ENCODE measurements at places on chromosomes 11 and 22.

GRCh38 chr11:27444801-27445215 lies 27.8 kb downstream of the LGR4 start:
- no peak for DNase-seq

- no peak for DNase-seq
Measured at GRCh38 chr11:69611548-69612526, 29.1 kb upstream of the CCND1 start.

DNA sequence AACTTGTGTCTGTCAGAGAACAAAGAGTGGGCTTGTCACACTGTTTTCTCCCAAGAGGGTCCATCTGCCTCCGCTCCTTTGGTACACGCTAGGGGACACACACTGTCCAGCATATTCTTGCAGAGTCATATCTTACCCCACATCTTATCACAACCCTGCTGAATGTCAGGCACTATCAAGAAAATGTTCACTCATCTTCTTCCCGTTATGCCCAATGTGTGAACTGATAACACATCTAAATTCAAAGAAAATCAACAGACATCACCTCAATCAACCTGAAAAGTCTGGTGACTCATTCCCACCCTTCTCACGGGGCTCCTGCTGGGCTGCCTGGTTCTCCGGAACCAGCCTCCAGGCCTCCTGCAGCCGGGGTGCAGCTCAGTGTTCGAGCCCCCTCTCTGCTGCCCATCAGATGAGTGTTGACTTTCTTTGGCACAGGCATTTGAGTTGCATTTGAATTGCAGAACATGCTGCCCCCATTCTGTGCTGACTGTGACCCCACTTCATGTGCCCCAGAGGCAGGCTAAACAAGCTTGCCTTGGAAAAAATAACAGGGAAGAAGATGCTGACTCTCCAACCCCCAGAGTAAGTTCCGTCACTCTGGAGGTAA lies 19.4 kb downstream of the GRAP2 start:
- peak; percentile 96 for DNase-seq

GRCh38 chr11:82830746-82831145 lies 69.5 kb downstream of the PRCP start:
- DNase-seq, result no peak

- DNase-seq, result no peak
Measured at GRCh38 chr11:71112990-71113389, 139.4 kb downstream of the SHANK2 start.

GRCh38 chr11:7787239-7787638 lies 9.5 kb downstream of the OR5P2 start:
- DNase-seq, result no peak

DNA sequence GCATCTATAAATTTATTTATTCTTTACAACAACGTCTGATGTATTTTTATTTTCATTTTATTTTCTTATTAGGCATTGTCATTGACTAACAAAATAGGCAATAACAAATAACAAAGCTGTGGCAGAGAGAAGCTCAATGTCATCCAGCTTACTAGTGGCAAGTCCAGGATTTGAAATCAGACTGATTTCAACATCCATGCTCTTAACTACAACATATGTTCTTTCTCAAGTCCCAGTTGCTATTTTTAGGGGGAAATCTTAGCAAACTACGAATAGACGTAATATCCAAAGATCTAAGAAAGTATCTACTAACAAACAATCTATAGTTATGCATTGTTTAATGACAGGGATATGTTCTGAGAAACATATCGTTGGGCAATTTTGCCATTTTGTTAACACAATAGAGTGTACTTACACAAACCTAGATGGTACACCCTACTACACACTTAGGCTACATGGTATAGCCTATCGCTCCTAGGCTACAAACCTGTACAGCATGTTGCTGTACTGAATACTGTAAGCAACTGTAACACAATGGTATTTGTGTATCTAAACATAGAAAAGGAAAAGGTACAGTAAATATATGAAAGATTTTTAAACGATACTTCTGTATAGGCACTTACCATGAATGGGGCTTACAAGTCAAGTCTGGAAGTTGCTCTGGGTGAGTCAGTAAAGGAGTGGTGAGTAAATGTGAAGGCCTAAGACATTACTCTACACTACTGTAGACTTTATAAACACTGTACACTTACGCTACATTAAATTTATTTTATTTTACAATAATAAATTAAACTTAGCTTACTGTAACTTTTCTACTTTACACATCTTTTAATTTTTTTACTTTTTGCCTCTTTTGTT lies 151.3 kb downstream of the DLG2 start:
- DNase-seq, result no peak

GRCh38 chr11:32935462-32936029 lies 42.9 kb downstream of the QSER1 start:
- peak; percentile 21 for DNase-seq

DNA sequence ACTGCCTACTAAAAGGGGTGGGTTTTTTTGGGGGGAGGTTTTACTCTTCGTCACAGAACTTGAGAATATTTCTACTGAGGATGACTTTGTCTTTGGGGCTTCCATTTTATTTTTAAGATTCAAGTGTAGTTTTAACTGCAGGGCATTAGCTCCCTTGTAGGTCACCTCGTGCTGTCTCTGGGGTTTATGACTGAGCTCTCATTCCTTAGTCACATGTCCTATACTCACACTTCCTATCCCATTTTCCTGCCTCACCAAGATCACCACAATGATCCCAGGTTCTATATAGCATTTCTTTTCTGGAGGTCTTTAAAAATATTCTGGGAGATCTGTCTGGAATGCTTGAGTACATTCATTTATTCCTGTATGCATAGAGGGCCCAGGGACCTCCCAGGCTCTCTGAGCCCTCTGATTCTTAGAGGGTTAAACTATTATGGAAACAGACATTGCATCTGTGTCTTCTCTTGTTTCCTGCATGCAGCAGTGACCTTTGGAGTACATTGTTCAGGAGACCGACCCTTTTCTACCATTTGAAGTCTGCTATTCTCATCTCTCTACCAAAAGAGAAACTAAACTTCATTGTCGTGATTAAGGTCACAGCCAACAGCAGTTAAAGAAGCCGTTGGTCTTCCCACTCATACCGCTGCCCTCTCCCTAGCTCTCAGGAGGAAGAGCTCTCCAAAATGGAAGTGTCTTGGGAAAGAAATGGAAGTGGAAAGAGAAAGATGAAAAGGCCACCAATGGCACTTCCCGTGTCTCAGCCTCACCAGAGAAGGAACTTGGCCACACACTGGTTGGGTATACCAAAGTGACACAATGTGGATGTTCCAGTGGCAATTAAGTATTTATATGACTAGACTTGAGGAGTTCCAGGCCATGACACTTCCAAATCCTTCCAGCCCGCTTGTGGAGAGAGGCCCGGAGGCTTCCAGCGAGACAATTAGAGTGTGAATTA lies 77.5 kb downstream of the ZBTB16 start:
- DNase-seq, result no peak

- DNase-seq, result no peak
Measured at GRCh38 chr22:47444746-47445065, 682.3 kb downstream of the TBC1D22A start.

DNA sequence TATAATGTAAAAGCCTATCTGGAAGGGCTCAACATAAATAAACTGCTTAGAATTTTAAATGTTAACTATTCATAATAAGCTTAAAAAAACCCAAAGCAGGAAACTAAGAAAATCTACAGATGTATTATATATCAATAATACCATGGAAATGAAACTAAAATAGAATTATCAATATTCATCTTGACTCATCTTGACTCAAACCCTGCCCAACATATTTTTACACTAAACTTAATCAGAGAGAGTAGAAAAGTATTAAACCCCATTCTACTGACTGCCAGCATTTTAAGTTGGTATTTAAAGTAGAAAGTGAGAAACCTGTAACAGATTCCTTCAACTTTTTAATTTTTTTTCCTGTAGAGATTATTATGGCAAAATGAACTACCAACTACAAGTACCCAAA lies 149.2 kb downstream of the ENTHD1 start:
- DNase-seq, result no peak

DNA sequence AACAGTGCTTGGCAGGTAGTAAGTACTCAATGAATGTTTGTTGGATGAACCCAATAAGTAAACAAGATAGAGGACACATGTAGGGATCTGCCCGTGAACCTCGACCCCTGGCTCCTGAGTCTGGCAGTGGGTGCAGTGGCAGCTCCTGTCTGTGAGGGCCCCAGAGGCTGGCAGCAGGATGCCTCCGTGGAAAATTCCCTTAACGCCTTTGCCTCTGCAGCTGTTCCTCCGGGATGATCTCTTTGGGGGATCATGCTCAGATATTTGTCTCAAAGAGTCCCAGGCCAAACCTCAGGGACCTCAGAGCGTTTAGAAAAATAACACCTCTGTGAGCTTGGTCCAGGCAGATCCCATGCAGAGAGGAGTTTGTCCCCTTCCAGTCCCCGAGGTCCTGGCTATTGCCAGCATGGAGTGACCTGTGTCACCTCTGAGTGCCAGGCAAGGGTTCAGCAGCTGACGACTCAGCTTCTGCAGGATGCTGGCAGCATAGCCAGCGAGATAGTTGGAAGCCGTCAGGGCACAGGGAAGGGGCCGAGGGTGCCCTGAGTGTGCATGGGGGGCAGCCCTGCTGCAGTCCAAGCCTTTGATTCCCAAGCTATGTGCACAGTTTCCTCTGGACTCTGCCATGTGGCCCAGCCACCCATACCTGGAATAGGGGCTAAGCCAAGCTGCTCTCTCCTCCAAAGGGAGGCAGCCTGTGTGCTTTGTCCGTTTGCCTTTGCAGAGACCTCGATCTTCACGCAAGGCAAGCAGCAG lies 613 bp upstream of the MCHR1 start:
- DNase-seq, result no peak

DNA sequence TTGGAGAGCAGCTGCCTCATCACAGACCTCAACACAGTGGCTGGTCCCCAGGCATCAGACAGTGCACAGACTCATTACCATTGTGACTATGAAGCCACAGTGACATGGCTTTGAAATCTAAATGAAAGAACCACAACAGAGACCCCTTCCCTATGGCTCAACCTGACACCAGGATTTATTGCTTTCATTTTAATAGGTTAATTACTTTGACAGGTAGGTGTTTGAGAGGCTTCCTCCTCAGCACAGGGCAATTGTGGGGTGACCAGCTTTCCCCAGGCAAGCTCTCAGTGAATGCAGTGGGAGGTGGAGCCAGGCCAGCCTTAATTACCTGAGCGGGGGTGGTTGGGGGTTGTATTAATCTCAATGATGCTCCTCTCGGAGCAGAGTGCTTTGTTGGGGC lies 102.3 kb downstream of the CHST1 start:
- no peak for DNase-seq

DNA sequence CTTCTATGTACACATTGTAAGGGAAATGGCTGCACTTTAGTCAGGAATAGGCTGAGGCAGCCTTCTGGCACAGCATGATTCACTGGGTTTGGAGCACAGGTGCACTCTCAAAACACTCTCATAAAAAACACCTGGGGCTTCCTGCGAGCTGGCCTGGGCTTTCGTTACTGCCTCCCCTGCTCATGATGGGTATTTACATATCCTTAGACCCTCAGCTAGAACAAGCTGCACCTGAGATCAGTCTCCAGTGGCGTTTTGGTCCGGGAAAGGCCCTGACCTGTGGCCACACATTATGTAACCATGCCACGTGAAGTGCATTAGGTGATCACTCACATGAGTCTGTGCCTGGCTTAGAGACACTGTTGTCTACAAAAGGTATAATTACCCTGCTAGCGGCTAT lies 321.7 kb downstream of the TMEM135 start:
- no peak for DNase-seq

DNA sequence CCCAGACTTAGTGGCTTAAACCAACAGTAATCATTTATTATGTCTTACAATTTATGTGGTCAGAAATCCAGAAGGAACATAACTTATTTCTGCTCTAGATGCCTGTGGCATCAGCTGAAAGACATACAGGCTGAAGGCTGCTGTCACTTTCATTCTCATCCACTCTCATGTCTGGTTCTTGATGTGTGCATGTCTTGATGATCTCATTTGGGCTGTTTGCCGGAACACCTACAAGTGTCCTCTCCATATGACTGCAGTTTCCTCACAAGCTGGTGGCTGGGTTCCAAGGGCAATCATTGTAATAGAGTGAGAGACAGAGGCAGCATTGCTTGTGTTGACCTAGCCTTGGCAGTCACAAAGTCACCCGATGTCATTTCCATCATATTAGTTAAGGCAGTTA lies 1375.9 kb upstream of the RAG2 start:
- DNase-seq, result no peak

DNA sequence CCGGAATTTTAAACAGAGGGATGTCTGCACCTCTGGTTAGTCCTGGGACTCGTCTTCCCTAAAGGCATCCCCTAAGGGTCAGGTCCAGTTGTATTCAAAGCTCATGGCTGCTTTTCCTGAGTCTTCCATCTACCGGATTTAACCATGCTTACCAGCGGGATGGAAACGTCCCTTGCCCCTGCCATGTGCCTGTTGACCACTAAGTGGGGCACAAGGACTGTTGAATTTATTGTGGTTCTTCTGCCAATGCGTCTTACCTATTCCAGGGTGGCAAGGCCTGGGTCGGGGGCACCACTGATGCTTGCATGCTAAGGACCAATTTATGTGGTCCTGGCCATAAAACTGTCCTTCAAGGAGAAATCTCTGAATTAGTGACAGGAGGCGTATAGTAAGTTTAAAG lies 25.6 kb downstream of the ANKRD42 start:
- DNase-seq, result peak; percentile 6

DNA sequence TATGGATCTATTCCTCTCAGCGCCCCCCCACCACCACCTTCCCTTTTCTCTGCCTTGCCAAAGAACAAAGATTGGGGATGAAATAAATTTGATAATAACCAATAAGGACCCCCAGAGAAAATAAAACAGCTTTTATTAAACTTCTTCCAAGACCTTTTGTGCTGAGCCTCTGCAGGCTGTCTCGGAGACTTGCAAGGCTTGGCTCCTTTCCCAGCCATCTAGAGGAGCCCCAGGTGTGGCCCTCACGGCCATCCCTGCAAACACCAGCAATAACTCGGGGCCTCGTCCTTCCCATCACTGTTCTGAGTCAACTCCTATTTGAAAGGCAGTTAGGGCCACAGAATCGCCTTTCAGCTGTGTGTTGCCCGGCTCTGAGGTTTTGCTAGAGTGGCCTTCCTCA lies 51.2 kb upstream of the LMO1 start:
- no peak for DNase-seq

- no peak for DNase-seq
Measured at GRCh38 chr11:22190827-22191463, 1.9 kb upstream of the ANO5 start.

DNA sequence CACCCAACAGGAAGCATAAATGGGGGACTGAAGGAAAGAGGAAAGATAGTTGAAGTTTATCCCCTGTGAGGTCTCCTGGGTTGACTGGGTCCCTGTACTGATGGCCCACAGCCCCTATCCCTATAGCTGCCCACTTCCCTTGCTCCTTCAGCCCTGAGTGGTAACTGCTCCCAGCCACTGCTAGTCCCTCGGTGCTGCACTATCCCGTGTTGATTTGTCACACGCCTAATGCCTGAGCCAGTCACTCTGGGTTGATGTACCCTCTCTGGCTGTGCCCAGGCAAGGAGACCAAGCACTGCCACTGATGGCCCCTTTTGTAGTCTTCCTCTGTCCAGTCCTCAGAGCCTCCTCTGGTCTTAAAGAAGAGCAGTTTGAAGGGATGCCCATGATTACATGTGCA lies 9.6 kb downstream of the GDPD5 start:
- DNase-seq, result no peak

DNA sequence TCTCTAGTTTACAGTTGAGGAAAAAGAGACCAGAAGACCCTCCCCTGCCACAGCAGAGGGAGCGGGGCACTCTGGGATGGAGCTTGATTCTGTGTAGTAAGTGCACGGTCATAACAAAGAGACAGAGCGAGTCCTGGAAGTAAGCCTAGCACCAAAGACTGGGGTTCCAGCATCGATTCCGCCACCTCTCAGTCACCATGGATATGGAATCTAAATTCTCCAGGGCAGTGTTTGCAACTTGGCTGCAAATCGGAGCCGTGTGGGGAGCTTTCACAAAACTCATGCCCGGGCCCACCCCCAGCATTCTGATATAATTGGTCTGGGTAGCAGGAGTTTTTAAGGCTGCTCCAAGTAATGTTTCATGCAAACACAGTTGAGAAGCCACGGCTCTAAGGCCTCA lies 129.5 kb upstream of the OPCML start:
- no peak for DNase-seq

Data from hematopoietic multipotent progenitor cell treated with erythropoietin and hydrocortisone succinate and interleukin-3 and kit ligand, for 8 days (in vitro differentiated cells).